ENCODE measurements at places on chromosomes 16 and 17.

- no peaks in the 10 kb centered on the region for H3K27me3 ChIP-seq
- H3K4me1 ChIP-seq, result peaks cover 9% of the 10 kb centered on the region
- DNase-seq, result no peak
These were observed 12.8 kb upstream of the PRR14 start for GRCh38 chr16:30637944-30638343.

DNA sequence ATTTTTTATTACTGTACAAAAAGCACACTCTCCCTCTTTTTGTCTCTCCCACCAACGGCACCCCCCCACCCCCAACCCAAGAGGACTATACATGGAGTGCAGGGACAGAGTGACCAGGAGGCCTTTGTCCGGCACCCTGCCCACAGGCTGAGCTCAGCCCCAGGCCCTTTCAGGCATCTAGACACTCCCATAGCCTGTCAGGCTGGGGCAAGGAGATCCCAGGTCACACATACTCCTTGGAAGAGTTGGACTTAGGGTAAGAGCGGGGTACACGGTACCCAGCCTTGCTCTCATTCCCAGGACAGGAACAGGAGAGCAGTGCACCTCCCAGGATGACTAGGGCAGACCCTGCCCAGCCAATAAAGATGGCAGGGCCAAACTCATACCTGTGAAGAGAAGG, 2.1 kb downstream of the CLDN7 start:
- peak overlapping the region; percentile 99 for H3K27ac ChIP-seq
- H3K4me1 ChIP-seq, result no peaks in the 10 kb centered on the region
- no peaks in the 10 kb centered on the region for H3K27me3 ChIP-seq
- no peak for DNase-seq

DNA sequence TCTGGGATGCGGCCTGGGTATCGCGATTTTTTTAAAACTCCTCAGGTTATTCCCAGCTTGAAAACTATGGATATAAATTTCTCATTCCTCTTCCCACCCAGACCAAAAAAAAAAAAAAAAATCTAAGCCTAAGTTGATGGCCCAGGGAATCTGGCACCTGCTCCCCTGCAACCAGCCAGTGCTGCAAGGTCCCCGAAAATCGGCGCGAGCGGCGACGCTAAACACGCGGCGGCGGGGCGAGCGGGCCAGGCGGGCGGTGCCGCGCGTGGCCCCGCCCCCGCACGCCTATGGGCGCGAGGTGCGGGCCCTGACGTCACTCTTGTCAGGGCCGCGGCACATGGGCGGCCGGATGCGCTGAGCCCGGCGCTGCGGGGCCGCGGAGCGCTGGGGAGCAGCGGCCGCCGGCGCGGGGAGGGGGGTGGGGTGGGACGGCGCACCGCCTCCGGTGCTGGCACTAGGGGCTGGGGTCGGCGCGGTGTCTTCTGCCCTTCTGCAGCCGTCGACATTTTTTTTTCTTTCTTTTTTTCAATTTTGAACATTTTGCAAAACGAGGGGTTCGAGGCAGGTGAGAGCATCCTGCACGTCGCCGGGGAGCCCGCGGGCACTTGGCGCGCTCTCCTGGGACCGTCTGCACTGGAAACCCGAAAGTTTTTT, at the start of gene HLF:
Gene HLF (plus strand): TSS at position 316 of the 654 bp plus-strand sequence. CDS start 525 bp downstream, outside the sequence.
- H3K27me3 ChIP-seq, result no peaks in the 10 kb centered on the region
- DNase-seq, result peak; percentile 88
- H3K36me3 ChIP-seq, result no peaks in the 10 kb centered on the region
- peak within 1 kb of the TSS; percentile 80 for H3K27ac ChIP-seq
- H3K4me3 ChIP-seq, result peak within 1 kb of the TSS; percentile 36
- no peaks in the 10 kb centered on the region for H3K4me1 ChIP-seq

GRCh38 chr17:31371511-31372097, 19.9 kb upstream of the RAB11FIP4 start:
- no peaks in the 10 kb centered on the region for H3K4me1 ChIP-seq
- no peak overlapping the region for H3K4me3 ChIP-seq
- H3K27ac ChIP-seq, result no peak overlapping the region

- H3K27me3 ChIP-seq, result no peaks in the 10 kb centered on the region
- no peak for DNase-seq
- H3K36me3 ChIP-seq, result no peaks in the 10 kb centered on the region
- no peak overlapping the region for H3K27ac ChIP-seq
These were observed 29.4 kb upstream of the TMEM132E start for GRCh38 chr17:34549966-34550365.

DNA sequence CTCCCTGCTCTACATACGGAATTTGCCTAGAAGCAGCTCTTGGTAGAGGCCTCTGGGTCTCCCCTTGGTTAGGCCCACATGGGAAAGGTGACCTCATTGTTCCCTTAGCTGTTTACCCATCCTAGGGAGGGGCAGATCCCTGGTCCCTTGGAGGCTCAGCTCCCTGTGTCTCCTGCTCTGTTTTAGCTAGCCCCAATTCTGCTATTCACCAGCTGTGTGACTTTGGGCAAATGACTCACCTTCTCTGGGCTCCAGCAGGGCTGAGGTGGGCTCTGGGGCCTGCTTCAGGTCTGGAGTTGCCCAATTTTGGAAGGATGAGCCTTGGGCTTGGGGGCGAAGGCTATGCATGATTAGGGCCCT, 3.9 kb downstream of the ABCC3 start:
- H3K36me3 ChIP-seq, result no peaks in the 10 kb centered on the region
- DNase-seq, result peak; percentile 45
- H3K27me3 ChIP-seq, result no peaks in the 10 kb centered on the region
- H3K4me3 ChIP-seq, result no peak overlapping the region
- H3K4me1 ChIP-seq, result peaks cover 7% of the 10 kb centered on the region
- H3K27ac ChIP-seq, result peak overlapping the region; percentile 40

DNA sequence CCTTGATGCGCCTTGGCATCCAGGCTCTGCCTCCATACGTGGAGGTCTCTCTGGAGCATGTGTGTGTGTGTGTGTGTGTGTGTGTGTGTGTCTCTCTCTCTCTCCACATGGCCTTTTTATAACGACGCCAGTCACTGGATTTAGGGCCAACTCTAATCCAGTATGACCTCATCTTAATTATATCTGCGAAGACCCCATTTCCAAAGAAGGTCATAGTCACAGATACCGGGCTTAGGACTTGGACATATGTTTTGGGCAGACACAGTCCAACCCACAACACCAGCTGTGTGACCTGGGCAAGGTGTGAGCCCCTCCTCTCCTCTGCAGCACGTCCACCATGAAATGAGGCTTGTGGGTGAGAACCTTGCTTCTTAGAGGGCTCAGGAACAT, 138.4 kb upstream of the PLCG2 start:
- no peak overlapping the region for H3K4me3 ChIP-seq
- no peak overlapping the region for H3K27ac ChIP-seq
- DNase-seq, result no peak

DNA sequence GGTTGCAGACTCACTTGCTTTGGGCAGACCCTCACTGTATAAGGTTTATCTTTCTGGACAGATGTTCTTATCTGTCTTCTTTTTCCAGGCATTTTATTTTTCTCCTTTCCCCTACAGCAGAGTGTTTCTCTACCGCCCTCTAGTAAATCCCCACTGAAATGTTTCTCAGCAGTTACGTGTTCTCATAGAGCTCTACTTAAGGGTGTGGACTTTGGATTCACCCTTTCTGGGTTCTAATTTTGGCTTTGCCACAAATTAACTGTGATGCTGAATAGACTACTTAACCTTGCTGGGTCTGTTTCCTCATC, 2.0 kb downstream of the ADAT1 start:
- H3K4me3 ChIP-seq, result no peak overlapping the region
- H3K36me3 ChIP-seq, result no peaks in the 10 kb centered on the region
- DNase-seq, result no peak
- H3K27me3 ChIP-seq, result no peaks in the 10 kb centered on the region

GRCh38 chr17:42872251-42872965, 21.4 kb downstream of the AOC3 start:
- no peaks in the 10 kb centered on the region for H3K4me1 ChIP-seq
- no peak for DNase-seq
- H3K27ac ChIP-seq, result no peak overlapping the region
- H3K36me3 ChIP-seq, result no peaks in the 10 kb centered on the region
- H3K4me3 ChIP-seq, result no peak overlapping the region

- H3K4me1 ChIP-seq, result no peaks in the 10 kb centered on the region
- H3K4me3 ChIP-seq, result no peak overlapping the region
- H3K36me3 ChIP-seq, result no peaks in the 10 kb centered on the region
These were observed 312.2 kb downstream of the RBFOX1 start for GRCh38 chr16:7644811-7645210.

- no peaks in the 10 kb centered on the region for H3K36me3 ChIP-seq
- H3K27ac ChIP-seq, result peak overlapping the region; percentile 66
- DNase-seq, result peak; percentile 68
- no peaks in the 10 kb centered on the region for H3K27me3 ChIP-seq
These were observed 441 bp downstream of the CMTM4 start for GRCh38 chr16:66695935-66696668.

GRCh38 chr17:20992416-20992815, 50.4 kb downstream of the USP22 start:
- H3K4me3 ChIP-seq, result no peak overlapping the region
- peak; percentile 34 for DNase-seq
- no peaks in the 10 kb centered on the region for H3K36me3 ChIP-seq
- H3K27me3 ChIP-seq, result no peaks in the 10 kb centered on the region

DNA sequence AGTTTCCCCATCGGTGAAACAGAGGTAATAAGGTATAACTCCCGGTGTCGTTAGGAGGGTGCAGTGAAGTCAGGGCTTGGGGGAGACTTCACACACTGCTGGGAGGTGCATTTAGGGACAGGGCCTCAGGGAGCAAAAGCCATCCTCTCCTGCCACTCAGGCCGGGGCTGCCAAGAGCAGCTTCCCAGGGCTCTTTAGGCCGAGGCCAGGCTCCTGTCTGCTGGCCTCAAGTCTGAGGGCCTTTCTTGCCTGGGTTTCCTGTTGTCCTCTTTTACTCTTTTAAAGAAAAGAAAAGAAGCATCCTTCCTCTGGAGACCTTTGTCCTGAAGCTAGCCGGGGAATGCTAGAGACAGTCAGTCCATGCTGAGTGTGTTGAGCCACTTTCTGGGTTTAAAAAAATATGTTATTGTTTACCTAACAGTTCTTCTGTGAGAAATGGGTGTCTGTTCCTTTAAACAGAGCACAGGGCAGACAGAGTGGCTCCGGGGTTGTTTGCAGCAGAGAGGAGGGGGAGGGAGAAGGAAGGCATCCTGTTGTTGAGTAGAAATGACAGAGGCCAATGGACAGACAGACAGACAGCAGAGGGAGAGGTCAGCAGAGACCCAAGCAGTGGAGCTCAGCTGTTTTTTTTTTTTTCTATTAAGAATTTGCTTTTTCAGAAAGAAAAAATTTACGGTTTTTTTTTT, 79.1 kb downstream of the C17orf67 start:
- no peaks in the 10 kb centered on the region for H3K36me3 ChIP-seq
- no peak for DNase-seq
- H3K27me3 ChIP-seq, result no peaks in the 10 kb centered on the region
- H3K4me1 ChIP-seq, result no peaks in the 10 kb centered on the region
- no peak overlapping the region for H3K27ac ChIP-seq

DNA sequence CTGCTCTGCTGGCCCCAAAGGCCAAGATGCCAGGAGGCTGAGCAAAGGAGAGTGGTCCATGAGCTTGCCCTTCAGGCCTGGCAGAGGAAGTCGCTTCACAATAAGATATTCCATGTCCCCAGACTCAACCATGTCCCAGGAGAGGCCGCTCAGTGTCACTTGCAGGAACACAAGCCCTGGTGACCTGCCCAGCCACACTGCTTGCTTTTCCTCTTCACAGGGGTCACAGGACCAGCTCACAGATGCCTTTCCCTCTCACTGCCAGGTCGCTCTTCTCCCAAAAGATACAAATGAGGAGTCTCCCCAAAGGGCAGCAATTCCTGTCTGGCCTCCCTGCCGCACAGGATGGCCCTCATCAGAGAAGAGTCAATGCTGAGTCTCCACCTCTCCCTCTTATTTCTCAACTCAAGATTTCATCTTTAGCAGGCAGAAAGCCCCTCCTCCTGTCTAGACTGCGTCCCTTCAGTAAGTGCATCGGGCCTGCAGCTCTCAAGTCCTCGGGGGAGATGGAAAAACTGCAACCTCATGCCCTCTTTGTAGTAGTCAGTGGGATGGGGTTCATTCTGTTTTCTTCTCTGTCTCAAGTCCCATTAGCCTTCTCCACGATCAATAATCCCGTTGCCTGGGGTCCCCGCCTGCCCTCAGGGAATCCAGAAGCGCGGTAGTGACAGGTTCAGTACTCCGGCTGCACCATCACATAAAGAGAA, 5.0 kb downstream of the JUP start:
- H3K4me1 ChIP-seq, result peaks cover 23% of the 10 kb centered on the region
- H3K4me3 ChIP-seq, result no peak overlapping the region
- no peak for DNase-seq
- peak overlapping the region; percentile 20 for H3K27ac ChIP-seq
- no peaks in the 10 kb centered on the region for H3K27me3 ChIP-seq

DNA sequence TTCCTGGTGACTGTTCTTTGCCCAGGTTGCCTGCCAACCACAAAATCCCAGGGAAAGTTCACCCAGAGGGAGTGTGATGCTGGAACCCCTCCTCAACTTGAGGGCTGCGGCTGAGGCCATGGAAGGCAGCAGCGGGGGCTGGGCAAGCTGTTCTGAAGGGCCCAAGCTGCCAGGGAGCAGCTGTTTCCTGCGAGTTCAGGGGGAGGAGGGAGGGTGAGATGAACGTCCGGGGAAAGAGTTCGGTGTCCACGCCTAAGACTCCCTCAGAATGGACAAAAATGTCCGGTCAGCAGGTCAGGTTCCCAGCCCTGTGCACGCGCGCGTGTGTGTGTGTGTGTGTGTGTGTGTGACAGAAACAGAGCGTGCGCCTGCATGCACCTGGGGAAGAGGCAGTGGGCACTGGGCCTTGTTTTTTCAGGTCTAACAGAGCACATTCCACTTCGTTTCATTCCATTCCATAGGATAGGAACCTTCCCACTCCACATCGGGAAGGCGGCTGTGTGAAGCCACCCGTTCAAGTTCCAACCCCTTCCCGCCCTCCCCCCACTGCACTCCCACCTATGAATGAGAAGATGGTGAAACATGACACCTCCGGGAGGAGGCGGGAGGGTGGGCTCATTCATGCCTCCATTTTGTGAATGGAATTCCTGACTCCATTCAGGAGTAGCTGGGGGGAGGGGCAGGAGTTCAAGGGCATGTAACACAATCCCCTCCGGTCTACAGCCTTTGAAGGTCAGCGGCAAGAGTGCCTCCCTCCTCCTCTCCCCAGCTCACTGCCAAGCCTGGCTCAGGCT, 15.7 kb downstream of the ETV4 start:
- no peak for DNase-seq
- H3K36me3 ChIP-seq, result no peaks in the 10 kb centered on the region
- no peak overlapping the region for H3K4me3 ChIP-seq

DNA sequence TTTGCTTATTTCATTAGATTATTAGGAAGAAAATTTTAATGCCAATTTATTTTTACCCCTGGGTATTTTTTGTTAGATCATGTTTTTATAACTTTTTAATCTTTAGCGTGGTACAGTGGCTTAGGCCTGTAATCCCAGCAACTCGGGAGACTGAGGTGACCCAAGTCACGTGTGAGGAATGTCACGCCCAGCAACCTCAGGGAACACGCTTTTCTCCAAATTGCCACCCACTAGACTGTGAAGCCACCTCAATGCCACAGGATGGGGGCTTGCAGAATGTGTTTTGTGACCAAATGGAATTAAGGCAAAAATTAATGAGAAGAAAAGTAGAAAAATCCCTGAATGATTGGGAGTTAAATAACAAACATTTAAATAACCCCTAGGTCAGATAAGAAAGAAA, 141.8 kb downstream of the LAT start:
- no peak for DNase-seq
- H3K27ac ChIP-seq, result no peak overlapping the region
- H3K27me3 ChIP-seq, result no peaks in the 10 kb centered on the region
